ENCODE measurements at places on chromosomes 13 and 19.

GRCh38 chr13:76552807-76553206, 333.4 kb downstream of the KCTD12 start:
- DNase-seq: no peak

- no peak for DNase-seq
Observed at GRCh38 chr19:19033176-19033425, 216 bp downstream of the SUGP2 start.

- DNase-seq: peak; percentile 6
Observed at GRCh38 chr13:55160867-55161266, 1979.9 kb upstream of the PRR20A start.

DNA sequence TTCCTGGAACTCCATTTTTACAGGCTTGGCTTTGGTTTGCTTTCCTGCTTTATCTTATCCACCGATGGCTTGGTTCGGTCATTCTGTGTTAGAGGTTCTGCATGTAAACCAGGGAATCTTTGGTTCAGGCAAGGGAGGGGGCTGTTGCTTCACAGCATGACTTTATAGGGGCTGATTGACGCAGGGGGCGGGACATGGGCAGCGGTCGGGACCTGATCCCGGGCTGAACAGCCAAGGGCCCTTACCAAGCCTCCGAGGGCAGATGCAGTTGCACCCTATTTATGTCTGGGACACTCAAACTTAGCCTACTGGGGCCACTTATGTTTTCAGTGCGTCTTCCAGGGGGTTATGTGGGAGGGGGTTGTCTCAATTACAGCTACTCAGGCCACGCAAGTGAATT, 312.4 kb downstream of the ZNF536 start:
- no peak for DNase-seq

- DNase-seq: no peak
Observed at GRCh38 chr13:45909673-45910072, 58.1 kb upstream of the SIAH3 start.

DNA sequence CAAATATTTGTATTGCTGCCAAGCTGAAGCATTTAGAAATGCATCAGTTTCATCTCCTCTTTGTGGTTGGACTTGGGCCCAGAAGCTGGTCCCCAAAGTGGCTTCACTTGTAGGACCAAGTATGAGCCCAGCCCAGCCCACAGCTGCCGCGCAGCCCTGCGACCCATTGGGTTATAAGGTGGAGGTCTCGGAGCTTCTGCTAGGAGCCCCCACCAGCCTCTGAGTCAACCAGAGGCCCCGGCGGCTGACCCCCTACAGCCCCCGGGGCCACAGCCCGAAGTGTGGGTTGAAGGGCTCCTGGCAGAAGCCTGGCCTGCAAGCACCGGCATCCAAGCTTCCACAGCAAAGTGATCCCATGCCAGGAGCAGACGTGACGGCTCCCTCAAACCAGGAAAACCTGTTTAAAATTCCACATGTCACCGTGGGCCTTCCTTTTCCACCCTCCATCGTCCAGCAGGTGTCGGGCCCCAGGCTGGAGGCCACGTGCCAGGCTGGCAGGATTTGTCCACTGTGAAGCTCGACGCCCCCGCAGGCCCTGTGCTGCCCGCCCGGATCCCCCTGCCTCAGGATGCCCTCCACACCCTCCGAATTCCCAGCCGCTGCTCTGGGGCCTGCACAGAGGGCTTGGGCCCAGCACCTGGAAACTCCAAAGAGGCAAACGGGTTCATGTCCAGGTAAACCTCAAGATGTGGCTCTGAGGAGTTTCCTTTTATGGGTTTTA, 54.7 kb downstream of the C13orf46 start:
- DNase-seq: no peak

DNA sequence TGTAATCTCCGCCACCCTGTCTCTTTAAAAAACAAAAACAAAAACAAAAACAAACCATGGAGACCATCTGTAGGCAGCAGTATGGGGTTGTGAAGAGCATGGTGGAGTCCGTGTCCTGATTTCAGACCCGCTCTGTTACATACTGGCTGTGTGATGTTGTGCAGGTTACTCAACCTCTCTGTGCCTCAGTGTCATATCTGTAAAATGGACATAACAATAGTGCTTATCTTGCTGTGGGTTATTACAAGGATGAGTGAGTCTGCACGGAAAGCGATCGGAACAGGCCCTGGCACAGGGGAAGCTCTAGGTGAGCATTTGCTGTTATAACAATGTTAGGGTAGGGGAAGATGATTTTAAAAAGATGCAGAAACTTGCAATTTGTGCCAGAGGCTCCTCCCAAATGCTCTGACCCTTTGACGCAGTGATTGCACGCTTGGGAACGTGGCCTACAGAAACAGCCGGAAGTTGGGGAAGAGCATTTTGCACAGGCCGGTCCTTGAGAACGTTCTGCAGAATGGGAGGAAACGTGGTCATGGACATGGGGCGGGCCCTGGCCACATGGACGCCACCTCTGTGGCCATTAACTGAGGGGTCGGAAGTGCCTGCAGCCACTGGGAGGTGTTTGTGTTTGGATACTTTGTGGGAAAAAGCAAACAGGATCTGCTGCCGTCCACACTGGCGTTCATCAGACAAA, 15.7 kb upstream of the SELENOW start:
- DNase-seq: peak; percentile 33

DNA sequence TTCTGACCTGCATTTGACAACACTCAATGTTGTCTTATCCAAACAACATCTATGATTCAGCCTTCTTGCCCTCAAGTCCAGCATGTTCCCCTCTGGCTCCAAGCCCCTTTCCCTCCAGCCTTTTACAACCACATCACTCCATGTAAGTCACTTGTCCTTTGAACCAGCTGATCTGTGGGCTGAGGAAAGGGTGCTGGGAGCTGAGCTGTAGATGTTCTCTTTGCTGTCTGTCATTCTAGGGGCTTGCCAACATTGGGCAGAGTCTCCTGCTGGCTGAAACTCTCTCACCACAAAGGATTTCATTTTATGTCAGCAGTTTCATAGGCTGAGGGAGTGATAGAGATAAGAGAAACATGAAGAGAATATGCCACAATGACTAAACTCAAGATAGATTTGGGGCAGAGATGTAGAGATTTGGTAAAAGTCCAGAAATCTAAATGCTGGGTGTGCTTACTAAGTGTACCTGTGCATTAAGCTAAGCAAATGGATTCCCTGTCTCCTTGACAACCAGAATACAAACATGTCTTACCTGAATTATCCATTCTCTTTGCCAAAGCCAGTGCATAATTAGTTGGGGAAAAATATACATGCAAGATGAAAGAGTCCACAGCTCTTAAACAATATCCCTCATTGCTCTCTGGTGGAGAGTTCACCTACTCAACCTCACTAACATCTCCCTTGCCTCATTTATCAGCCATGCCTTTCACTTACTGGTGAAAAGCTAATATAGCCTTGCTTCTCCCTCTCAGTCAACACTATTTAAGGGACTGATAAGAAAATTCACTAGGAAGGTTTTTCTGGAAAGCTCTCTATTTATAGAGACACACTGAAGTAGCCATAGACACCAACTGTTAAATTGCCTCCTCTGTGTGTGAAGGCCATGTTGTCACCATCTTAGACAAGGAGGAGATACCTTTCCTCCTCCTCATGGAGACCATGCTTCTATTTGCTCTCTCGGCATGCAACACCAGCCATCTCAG, 175.5 kb upstream of the SERP2 start:
- peak; percentile 31 for DNase-seq

DNA sequence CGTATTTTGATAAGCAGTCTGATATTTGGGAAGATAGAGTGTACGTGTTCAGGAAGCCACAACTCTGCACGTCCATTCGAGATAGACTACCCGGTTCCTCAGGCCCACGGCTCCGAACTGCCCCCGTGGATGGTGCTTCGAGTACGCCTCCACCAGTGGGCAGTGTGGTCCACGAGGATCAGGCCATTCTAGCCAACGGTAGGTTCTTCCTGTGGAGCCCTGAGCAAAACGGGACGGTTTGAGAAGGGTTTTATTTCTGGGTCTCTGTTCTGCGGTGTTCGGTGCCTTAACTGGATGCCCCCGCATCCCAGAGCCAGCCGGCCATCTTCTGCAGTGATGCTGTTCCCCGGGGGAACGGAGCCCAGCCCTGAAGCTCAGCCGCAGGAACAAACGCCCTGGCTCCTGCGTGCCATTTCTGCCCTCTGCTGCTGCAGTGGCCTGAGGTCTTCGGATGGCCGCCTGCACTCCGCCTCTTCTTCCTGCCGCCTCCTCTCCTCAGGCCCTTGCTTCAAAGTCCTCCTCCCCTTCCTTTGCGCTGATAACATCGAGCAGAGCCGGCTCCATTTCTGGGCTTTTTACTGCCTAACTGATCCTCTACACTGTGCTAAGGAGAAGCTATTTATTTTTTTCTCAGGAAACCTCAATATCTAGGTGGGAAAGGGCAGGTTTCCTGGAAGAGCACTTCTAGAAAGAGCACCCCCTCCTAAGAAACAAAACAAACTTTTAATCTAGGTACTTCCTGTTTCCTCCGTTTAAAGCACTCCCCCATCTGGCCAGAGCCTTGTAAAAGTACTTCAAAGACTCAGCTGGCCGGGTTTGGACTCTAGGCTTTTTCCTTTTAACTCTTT, 36.2 kb upstream of the SLC46A3 start:
- DNase-seq: peak; percentile 39

- peak; percentile 40 for DNase-seq
Observed at GRCh38 chr19:36638862-36639510, 27.7 kb downstream of the ZNF461 start.

GRCh38 chr19:6058518-6059201, 51.6 kb downstream of the RFX2 start:
- no peak for DNase-seq

DNA sequence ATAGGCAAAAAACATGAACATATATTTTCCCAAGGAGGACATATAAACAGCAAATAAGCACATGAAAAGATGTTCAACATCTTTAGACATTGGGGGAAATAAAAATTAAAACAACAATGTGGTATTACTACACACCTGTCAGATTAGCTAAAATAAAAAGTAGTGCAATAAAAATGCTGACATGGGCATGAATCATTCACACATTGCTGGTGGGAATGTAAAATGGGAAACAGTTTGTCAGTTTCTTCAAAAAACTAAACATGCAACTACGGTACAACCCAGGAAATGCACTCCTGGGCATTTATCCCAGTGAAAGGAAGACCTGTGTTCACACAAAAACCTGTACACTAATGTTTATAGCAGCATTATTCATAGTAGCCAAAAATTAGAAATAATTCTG, 5.3 kb upstream of the SUCLA2 start:
- no peak for DNase-seq

GRCh38 chr19:32032561-32032960, 312.8 kb upstream of the ZNF507 start:
- no peak for DNase-seq

GRCh38 chr19:41619018-41619556, 7.8 kb downstream of the CEACAM4 start:
- DNase-seq: no peak

DNA sequence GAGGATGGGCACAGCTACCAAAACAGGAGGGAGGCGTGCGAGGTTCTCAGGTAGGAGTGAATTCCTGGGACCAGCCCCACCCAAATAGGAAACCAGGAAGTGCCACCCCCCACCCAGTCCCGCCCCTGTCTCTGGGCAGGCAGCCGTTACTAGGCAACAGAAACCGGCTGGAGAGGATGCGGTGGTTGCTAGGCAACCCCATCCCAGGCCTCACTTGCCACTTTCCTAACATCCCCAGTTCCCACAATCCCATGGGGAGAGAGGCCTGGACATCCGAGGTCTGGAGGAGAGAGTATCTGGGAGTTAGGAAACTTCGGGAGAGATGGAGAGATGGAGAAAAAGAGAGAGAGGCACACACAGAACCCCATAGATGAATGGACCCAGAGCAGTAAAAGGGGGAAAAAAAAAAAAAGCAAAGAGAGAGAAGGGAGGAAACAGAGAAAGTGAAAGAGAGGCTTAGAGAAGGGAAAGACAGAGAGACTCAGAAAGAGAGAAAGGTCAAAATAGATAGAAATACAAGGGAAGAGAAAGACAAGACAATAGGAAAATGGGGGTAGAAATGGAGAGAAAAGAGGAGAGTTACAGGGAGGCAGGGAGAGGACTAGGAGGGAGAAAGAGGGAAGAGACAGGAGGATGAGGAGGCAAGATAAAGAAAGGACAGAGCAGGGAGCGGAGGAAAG, 3.8 kb downstream of the GRIK5 start:
- peak; percentile 92 for DNase-seq

- DNase-seq: peak; percentile 39
Observed at GRCh38 chr13:27704681-27705080, 83.0 kb downstream of the POLR1D start.

DNA sequence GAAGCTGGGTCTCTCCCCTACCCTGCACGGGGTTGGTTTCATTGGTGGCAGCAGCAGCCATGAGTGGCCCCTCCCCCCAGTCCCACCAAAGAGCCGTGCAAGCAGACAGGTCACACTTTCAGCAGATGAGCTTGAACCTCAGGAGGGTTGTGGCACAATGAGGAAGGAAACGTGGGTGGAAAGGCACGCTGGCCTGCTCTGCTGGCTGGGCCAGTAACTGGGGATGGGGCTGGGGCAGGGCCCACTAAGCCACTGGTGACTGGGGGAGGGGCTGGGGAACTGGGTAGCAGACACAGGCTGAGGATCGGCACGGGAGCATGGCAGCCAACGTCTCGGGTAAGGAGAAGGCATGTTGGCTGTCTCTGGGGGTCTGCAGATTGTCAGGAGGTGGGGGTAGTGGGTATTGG, at the start of gene P2RY11:
TSS of gene P2RY11 (plus strand) at position 289 of the 407 bp plus-strand sequence. CDS start at position 318, 29 bp downstream.
- no peak for DNase-seq

DNA sequence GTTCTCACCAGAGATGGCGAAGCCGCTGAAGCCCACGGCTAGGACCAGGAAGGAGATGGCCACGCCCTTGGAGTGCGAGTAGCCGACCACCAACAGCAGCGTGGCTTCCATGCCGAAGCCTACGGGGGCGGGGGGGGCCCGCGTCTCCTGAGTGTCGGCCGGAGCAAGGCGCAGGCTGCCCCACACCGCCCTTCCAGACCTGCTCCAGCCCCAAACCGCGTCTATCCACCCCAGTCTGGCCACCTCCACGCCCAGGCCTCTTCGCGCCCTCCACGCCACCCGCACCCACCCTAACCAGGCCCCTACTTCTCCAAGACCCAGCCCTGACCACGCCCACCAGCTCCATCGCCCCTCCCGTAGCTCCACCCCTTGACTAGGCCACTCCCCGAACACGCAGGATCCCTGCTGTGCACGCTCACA, 6.2 kb downstream of the GFY start:
- DNase-seq: no peak
